Inflammatory macrophage treated with lipopolysaccharide for 1 hour (primary cell): ENCODE measurements at places on chromosomes 5 and 9.
A peak's percentile ranks its signal among the peaks of the same experiment; 100 is the strongest.

DNA sequence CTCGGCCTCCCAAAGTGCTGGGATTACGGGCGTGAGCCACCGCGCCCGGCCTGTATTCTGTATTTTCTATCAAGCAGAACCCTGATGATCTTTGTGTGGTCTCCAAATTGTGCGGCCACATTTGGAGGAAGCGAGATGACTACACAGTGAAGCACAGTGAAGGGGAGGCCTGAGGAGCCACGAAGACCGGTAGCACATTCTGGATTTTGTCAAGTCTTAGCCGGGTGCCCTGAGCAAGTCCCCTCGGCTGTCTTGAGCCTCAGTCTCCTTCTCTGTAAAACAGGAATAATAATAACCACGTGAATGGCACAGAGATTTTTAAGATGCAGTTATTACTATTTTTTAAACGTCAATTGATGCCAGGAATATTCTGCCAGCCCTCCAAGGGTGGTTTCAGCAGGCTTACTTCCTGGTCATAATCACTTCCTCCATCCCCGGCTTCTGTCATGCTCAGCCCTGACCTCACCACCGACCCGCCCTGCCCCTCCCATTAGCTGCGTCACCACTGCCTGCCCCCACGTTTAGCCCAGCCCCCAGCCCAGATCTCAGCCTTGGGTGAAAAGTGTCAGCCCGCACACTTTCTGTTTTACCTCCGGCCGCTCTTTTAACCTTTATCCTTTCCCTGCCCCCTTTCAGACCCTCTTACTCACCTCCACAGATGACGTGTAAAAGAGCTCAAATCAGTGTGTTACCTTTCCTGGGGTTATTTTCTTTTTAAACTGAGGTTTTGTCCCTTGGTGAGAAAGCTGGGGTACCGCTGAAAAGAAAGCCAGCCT, 27.0 kb upstream of the ERGIC1 start:
- peak; percentile 96 for DNase-seq

DNA sequence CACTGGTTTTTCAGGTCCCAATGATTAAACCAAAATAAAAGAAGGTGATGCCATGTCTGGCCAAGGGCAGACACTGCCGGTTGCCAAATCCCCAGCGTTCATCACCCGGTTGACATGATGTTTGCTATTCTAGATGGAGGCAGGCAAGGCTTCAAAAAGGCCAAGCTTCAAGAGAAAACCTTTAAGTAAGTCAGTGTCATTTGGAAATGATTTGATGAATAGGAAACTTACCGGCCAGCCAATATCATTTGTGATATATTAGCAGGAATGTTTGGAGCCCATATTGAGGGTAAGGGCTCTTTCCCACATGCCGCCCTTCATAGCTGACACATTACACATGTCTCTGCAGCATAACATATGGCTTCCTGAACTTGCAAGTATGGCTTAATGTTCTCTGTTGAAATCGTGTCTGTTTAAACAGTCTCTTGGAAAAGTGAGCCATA, 89.5 kb upstream of the TTC23L start:
- no peak for DNase-seq

- no peak for DNase-seq
These were observed 46.5 kb upstream of the TNFAIP8 start for GRCh38 chr5:119309326-119309725.

DNA sequence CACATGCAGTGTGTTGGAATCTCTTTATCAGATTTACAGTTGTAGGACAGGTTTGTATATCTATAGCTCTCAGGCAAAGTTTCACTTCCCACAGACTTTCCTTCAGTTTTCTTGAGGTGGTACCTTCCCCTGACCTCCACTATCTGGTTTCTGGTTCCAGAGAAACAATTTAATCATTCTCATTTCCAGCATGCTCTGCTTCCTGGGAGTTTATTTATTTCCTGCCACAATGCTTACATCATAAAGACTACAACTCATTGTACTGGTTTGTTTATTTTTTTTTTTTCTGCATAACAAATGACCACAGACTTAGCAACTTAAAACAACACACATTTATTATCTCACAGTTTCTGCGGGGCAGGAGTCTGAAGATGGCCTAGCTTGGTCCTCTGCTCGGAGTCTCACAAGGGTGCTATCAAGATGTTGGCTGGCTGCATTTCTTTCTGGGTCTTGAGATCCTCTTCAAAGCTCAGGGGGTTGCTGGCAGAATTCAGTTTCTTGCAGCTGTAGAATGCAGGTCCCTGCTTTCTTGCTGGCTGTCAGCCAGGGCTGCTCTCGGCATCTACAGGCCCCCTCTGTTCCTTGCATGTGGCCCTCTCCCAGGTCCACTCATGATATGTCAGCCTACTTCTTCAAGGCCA, 247.7 kb downstream of the ENC1 start:
- no peak for DNase-seq

- DNase-seq = no peak
These were observed 590 bp downstream of the PCDHA6 start for GRCh38 chr5:140828362-140828737.

- no peak for DNase-seq
These were observed 1.9 kb downstream of the CEL start for GRCh38 chr9:133063500-133064231.

DNA sequence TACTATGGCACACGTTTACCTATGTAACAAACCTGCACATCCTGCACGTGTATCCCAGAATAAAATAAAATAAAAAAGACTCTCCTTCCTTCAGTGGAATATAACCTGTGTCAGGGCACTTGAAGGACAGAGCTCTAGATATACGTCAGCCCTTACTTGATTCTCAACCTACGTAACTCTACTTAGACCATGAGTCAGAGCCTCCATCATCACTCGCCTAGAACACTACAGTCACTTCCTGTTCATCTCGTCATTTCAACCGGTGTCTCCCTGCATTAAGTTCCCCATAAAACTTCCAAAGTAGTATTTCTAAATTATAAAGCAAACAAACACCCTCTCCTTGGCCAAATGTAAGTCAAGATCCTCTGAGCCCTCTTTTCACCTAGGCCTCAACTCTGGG, 243.5 kb upstream of the CCNG1 start:
- DNase-seq = no peak

DNA sequence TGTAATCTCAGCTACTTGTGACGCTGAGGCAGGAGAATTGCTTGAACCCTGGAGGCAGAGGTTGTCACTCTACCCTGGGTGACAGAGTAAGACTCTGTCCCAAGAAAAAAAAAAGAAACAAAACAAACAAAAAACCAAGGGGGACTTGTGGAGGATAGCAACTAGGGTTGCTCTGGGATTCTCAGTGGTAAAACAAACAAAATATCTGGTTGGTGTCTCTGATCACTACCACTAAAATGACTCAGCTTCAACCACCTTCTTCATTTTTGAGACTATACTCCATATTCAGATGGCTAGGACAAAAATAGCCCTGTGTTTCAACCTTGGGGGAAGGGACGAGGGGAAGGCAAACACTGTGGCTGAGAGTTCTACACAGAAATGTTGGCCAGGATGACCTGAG, 110.3 kb downstream of the ARRDC3 start:
- DNase-seq = no peak

DNA sequence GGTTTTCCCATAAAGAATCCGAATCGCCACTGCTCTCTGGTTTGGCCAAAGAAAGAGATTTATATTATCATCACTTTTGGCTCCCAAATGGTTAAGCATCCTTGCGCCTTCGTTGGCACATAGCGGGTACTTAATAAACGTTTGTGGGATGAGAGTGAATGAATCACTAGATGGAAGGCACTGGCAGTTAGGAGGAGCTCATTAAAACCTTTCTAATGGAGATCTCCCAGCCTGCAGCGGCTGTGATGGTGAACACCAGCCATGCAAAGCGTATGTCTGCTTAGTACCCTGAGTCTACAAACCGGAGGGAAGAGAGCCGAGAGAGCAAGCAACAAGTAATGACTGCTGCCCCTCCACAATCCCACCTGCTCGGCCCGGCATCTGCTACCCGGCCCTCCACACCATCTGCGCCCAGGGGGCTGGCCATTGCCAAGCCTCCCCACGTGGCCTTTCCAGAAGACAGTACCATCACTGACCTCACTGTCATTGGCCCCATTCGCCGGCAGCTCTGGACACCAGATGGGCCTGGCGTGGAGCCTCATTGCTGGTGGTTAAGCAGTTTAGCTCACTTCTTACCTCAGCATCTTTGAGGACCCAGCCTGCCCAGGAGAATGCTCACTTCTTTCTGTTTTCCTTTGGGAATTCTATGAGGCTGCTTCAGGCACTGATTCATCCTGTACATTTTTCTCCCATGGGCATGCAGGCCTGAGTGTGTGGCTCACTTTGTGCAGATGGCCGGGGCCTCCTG, 39.3 kb upstream of the ANKRD33B start:
- no peak for DNase-seq

DNA sequence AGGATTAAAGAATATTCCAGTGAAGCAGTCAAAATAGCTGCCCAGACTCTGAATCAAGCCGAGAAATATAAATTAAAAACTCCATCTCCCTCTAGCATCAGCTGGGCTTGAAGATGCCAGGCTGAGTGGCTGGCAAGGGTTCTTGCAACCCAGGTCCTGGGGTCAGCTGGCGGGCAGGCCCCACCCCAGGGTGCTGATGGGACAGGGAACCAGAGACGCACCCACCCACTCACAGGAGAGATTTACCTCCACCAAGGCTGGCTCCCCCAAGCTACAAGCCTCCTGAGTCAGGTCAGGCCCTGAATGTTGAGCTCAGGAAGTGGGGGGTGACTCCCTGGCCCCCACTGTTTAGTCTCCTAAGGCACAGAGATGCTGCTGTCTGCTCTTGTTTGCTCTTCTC, 83.9 kb upstream of the HSPA9 start:
- no peak for DNase-seq

DNA sequence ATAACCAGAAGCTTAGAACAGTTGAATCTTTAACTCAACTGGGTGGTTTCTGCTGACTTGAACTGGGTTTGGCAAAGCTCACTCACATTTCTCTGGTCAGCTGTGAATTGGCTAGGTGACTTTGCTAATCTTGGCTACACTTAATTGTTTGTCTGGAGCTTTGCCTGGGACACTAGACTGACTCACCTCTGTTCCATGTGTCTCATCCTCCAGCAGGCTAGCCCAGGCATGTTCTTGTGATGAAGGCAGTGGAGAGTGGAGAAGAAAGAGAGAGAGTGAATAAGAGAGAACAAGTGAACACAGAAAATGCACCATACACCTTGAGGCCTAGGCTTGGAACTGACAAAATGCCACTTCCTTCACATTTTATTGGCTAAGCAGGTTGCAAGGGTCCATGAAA, 32.6 kb downstream of the SPATA31D1 start:
- no peak for DNase-seq

DNA sequence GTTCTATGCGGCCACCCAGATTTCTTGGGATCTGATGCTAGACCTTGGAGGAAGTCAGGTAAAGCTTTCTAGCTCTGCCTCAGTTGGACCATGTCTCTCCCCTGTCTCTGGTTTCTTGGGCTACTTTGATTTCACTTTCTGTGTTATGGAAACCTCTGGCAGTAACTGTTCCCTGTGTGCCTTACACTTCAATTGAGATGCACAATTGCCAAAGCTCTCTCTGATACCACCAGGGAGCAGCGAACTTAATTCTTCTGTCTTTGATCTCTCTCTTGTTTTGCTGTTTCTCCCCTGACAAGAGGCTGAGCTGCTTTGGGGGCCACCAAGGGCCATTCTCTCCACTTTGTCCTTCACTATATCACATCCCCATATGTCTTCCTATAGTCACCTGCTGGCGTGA, 61.4 kb downstream of the PGM5 start:
- DNase-seq = no peak

- DNase-seq = peak; percentile 49
These were observed 142.7 kb downstream of the PRKACG start for GRCh38 chr9:68871236-68871635.

DNA sequence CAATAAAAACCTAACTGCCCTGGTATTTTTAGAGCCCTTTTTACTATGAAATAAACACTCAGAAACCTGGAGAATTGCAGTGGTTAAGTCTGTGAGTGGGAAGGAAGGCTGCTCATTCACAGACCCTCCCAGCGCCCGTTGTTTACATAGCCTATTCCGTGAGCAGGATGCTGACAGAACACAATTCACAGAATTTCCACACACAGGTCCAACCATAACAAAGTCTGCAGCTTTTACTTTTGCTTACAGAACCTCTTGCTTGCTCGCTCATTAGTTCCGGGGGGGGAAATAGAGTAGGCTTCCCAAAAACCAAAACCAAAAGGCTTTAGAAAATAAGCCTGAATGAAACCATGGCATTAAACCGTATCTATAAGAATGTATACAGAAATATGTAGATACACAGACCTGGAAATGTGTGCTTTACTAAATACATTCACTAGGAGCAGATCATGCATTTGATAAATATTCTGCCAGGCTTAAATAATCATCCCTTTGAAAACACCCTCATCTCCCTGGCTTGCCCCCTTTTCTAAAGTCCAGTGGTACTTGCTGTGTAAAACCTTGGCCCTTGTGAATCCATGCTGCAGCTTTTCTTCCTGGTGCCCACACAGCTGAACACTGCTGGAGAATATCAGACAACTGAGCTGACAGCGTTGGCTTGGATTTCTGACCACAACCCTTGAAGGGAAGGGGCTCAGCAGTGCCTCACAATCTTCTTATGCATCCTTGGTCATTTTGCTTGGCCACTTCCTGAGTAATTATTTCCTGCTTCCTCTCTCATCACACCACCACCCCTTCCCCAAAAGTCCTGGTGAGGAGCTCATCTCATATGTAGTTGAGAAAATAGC, 128.0 kb downstream of the FANCC start:
- peak; percentile 39 for DNase-seq

DNA sequence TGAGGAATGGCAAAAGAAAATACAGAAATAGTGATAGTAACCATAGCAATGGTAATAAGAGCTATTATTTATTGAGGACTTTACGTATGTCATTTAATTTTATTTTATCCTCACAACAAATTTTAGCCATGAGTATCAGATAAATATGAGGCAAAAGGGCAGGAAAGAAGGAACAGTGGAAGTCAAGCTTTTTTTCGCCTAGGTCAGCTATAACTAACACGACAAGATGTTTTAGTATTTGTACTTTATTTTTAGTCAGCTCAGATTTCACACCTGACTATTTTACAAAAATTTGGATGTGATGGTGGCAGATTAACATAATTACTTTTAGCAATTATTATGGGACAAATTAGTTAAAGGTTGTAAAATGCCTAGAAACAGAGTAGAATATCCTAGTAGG, 34.8 kb upstream of the CDKN2B start:
- no peak for DNase-seq

GRCh38 chr9:1536522-1537170, 478.5 kb upstream of the SMARCA2 start:
- DNase-seq = no peak

GRCh38 chr9:20683351-20684034, 566 bp upstream of the FOCAD start:
- peak; percentile 64 for DNase-seq

DNA sequence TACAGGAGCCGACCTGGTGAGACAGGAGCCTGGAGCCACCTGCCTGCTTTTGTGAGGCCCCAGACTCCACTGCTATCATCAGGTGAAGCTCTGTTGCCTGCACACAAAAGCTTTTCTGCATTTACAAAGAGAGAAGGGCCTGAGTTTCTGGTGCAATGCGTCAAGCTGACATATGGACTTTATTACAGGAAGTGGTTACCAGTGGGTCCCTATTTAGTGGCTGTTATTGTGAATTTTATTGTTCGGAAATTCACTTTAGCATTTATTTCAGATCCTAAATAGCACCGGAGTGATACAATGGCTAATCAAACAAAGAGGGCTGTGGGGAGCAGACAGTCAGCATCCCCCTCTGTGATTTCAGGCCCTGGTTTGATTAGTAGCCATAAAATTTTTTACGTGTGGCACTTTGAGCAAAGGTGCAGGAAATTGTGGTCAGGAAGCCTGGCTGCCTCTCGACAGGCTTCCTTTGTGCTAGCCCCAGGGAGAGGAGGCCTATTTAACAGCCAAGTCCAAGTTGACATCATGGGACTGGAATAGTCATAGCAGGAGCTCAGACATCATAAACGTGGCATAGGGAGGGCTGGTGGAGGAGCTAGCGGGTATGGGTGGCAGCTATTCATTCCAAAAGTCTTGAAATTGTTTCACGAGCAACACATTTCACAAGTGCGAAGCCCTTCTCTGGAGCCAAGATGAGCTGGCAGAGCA, 8.4 kb downstream of the TGFBI start:
- DNase-seq = peak; percentile 24
